ENCODE measurements at places on chromosomes 1 and 21.

DNA sequence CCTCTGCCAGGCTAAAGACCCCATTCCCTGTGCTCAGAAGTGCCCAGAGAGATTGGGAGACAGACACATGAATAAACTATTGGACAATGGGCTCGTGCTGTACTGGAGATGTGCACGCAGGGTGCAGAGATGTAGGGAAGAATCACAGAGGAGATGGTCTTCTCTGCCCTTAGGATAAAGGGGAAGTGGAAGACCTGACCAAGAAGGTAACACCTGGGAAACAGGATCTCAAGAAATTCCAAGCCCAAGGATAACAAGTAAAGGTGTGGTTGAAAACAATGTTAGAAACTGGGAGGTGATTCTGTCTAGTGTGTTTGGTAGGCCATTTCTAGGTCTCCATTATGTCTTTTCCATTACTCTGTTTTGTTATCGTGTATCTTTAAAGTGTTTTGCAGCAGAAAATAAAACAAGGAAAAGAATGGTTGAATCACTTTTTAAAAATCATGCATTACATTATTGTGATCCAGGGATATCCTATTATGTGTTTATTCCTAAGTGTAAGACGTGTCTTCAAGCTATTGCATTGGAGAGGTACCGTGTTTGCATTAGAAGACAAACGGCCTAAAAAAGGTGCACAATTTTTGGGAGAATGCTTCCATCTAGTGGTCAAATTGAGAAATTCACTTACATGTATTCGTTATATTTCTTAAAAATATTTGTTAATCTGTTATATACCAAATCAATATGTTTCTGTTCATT is 40.8 kb upstream of the KCTD3 start:
- H3K27ac ChIP-seq = no peak overlapping the region
- DNase-seq = peak; percentile 56
- H3K4me1 ChIP-seq = no peaks in the 10 kb centered on the region
- H3K4me3 ChIP-seq = no peak overlapping the region
- no peaks in the 10 kb centered on the region for H3K27me3 ChIP-seq

DNA sequence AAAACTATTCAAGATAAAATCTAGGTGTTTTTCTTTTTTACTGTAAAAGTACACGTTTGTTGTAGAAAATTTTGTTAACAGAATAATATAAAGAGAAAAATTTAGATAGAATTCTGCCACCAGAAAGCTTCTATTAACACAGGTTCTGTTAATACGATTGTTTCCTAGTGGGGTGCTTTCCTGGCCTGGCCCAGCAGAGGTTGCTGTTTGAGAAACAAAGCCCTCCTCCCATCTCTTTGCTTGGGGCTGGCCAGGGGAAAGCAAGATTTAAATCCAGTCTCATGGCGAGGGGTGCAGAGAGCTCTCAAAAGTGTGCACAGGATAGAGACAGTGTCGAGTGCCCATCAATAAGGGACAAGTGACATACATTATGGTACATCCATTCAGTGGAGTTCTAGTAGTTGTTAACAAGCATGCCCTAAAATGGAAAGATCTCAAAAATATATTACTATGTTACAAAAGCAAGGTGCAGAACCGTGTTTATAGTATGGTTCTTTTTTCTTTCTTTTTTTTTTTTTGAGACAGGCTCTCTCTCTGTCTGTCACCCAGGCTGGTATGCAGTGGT is 14.6 kb upstream of the ACBD3 start:
- no peaks in the 10 kb centered on the region for H3K4me1 ChIP-seq
- no peak for DNase-seq
- no peak overlapping the region for H3K4me3 ChIP-seq

GRCh38 chr21:34574601-34575529 is 40.0 kb downstream of the RCAN1 start:
- no peaks in the 10 kb centered on the region for H3K36me3 ChIP-seq
- no peak overlapping the region for H3K27ac ChIP-seq
- H3K4me1 ChIP-seq = no peaks in the 10 kb centered on the region
- no peak overlapping the region for H3K4me3 ChIP-seq
- no peaks in the 10 kb centered on the region for H3K27me3 ChIP-seq

- H3K27me3 ChIP-seq = no peaks in the 10 kb centered on the region
- peaks cover 19% of the 10 kb centered on the region for H3K4me1 ChIP-seq
- DNase-seq = no peak
- H3K27ac ChIP-seq = no peak overlapping the region
These were observed 57.8 kb downstream of the WNT9A start for GRCh38 chr1:227889863-227890405.

- DNase-seq = no peak
- H3K27ac ChIP-seq = no peak overlapping the region
- H3K4me1 ChIP-seq = peaks cover 18% of the 10 kb centered on the region
- H3K4me3 ChIP-seq = no peak overlapping the region
- H3K36me3 ChIP-seq = no peaks in the 10 kb centered on the region
These were observed 109.9 kb upstream of the IFFO2 start for GRCh38 chr1:19066248-19066873.

- H3K36me3 ChIP-seq = no peaks in the 10 kb centered on the region
- DNase-seq = no peak
- peaks cover 10% of the 10 kb centered on the region for H3K4me1 ChIP-seq
- H3K27ac ChIP-seq = no peak overlapping the region
These were observed 936 bp downstream of the PAQR6 start for GRCh38 chr1:156246781-156247459.

GRCh38 chr1:2587860-2588571 is 1.4 kb downstream of the PRXL2B start:
- no peaks in the 10 kb centered on the region for H3K27me3 ChIP-seq
- no peaks in the 10 kb centered on the region for H3K36me3 ChIP-seq
- H3K4me1 ChIP-seq = peaks cover 34% of the 10 kb centered on the region
- no peak for DNase-seq
- H3K27ac ChIP-seq = peak overlapping the region; percentile 87

GRCh38 chr21:24896735-24897124 is 710.6 kb downstream of the MRPL39 start:
- no peaks in the 10 kb centered on the region for H3K27me3 ChIP-seq
- H3K4me3 ChIP-seq = no peak overlapping the region
- no peak overlapping the region for H3K27ac ChIP-seq

GRCh38 chr21:33539616-33540015 is 2.3 kb downstream of the GART start:
- no peak for DNase-seq
- H3K27ac ChIP-seq = no peak overlapping the region
- no peak overlapping the region for H3K4me3 ChIP-seq
- no peaks in the 10 kb centered on the region for H3K27me3 ChIP-seq

- DNase-seq = no peak
- no peaks in the 10 kb centered on the region for H3K36me3 ChIP-seq
These were observed 51.7 kb upstream of the PALMD start for GRCh38 chr1:99594205-99594604.

DNA sequence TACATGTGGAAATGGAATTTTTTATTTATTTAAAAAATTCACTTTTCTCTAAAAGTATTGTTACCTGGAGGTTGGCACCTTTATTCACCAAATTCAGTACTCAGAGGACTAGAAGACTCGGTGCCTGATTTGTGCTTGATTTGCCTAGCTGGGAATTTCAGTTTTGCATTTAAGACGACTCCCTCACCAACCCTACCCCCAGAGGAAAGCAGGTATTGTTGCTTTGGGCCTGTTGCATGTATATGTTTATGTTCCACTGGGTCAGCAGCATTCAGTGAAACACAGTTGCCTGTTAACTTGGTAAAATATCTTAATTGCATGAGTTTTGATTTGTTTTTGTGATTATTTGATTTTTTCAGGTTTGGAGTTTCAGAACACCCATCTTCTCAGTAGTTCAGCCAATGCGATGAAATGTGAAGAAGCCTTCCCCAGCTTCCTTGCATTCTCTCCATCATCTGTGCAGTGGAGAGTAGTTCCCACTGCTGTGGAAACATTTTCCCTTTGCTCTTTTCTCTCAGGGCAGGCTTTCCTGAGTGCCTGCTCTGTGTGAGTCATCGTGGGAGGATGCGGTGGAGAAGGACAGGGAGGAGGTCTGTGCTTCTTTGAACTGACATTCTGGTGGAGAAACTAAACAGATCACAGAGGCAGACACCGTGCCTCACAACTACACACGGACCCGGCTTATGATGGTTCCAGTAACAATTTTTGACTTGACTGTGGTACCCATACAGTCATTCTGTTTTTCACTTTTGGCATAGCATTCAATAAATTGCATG is 6.4 kb downstream of the ADARB1 start:
- H3K36me3 ChIP-seq = no peaks in the 10 kb centered on the region
- no peak for DNase-seq
- no peaks in the 10 kb centered on the region for H3K27me3 ChIP-seq
- H3K27ac ChIP-seq = peak overlapping the region; percentile 72

- H3K36me3 ChIP-seq = no peaks in the 10 kb centered on the region
- no peaks in the 10 kb centered on the region for H3K27me3 ChIP-seq
- no peaks in the 10 kb centered on the region for H3K4me1 ChIP-seq
- H3K4me3 ChIP-seq = no peak overlapping the region
These were observed 359.2 kb downstream of the RRAGC start for GRCh38 chr1:38500352-38500751.

GRCh38 chr1:156703741-156704140 is 1.6 kb downstream of the CRABP2 start:
- H3K27ac ChIP-seq = no peak overlapping the region
- no peaks in the 10 kb centered on the region for H3K36me3 ChIP-seq
- H3K4me3 ChIP-seq = no peak overlapping the region

- H3K36me3 ChIP-seq = no peaks in the 10 kb centered on the region
- no peak overlapping the region for H3K4me3 ChIP-seq
- H3K4me1 ChIP-seq = no peaks in the 10 kb centered on the region
These were observed 26.4 kb downstream of the MEGF6 start for GRCh38 chr1:3584915-3585314.

DNA sequence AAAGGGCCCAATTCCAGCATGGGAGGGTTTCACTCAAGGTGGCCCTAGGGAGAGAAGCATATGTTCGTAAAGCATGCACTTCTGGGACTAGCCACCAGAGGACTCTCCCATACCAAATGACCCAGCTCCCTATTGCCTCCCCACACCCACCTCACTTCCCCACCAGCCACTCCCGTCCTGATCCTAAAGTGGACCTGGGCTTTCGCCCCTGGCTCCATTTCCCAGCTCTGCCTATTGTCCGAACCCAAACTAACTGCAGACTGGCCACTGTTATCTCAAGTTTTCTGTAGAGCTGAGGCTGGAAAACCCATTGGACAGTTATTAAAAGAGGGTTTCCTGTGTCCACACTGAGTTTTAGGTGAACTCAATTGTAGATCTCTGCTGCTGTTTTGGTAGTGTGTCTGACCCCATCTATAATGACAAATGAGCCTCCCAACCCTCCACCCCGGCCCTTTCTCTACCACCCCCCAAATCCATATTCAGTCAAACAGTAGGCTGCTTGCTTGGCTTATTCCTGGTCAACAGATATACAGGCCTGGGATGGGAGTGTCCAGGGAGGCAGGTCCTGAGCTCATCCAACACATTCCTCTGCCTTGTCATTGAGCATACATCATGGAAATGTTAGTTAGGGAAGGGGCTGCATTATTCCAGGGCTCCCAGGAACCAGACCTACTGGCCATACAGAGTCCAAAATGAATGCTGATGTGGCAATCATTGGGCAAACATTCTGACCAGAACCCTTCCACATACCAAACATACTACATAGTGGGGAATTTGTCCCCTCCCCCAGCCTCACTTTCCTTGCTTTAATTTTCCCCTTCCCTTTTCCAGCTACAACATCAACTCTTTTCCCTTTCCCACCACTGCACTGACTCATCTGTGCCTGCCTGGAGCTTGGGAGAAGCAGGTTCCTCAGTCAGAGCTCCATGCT is 59.2 kb downstream of the ABCA4 start:
- no peak overlapping the region for H3K27ac ChIP-seq
- H3K36me3 ChIP-seq = no peaks in the 10 kb centered on the region
- no peak for DNase-seq
- H3K4me3 ChIP-seq = no peak overlapping the region
- H3K27me3 ChIP-seq = no peaks in the 10 kb centered on the region
- H3K4me1 ChIP-seq = no peaks in the 10 kb centered on the region

GRCh38 chr1:41351262-41352151 is 9.7 kb upstream of the FOXO6 start:
- H3K4me3 ChIP-seq = no peak overlapping the region
- no peaks in the 10 kb centered on the region for H3K36me3 ChIP-seq
- no peaks in the 10 kb centered on the region for H3K27me3 ChIP-seq
- no peaks in the 10 kb centered on the region for H3K4me1 ChIP-seq
- no peak overlapping the region for H3K27ac ChIP-seq

- H3K27me3 ChIP-seq = no peaks in the 10 kb centered on the region
- no peak overlapping the region for H3K27ac ChIP-seq
- DNase-seq = no peak
- H3K36me3 ChIP-seq = no peaks in the 10 kb centered on the region
These were observed 2.5 kb upstream of the PKNOX1 start for GRCh38 chr21:42971897-42972275.

- H3K4me1 ChIP-seq = no peaks in the 10 kb centered on the region
- H3K27ac ChIP-seq = no peak overlapping the region
- no peak overlapping the region for H3K4me3 ChIP-seq
These were observed 11.1 kb downstream of the SELE start for GRCh38 chr1:169722779-169723178.

- no peaks in the 10 kb centered on the region for H3K4me1 ChIP-seq
- no peak overlapping the region for H3K4me3 ChIP-seq
- H3K27ac ChIP-seq = no peak overlapping the region
- H3K27me3 ChIP-seq = no peaks in the 10 kb centered on the region
These were observed 29.1 kb downstream of the STPG1 start for GRCh38 chr1:24384251-24385090.

DNA sequence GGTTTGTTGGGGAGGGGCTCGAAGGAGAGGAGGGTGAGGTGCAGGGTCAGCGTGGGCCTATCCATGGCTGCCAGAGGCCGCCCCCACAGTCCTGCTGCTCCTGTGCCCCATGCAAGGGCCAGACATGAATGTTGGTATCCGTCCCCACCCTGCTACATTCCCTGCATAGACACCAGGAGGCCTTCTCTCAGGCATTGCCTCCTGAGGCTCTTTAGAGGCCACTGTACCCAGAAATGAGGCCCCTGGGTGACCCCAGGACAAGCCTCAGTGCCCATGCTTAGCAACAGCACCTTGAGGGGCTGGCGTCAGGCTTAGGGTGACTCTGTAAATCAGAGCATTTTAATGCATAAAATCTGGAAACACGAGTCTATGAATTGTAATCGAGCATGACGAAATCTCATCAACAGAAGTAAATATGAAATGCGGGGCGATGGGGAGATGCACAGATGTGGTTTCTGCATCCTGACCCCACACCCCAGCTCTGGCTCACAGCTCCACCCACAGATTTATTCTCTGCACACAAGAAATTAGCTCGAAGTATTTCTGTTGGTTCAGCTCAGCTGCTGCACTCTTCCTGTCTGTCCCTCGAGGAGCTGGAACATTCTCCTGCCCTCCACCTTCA is 124.0 kb upstream of the CSF3R start:
- no peak for DNase-seq
- no peak overlapping the region for H3K4me3 ChIP-seq
- no peak overlapping the region for H3K27ac ChIP-seq
- H3K36me3 ChIP-seq = no peaks in the 10 kb centered on the region

GRCh38 chr21:30979054-30979453 is 59.2 kb downstream of the KRTAP19-8 start:
- no peak overlapping the region for H3K27ac ChIP-seq
- H3K27me3 ChIP-seq = no peaks in the 10 kb centered on the region
- H3K4me3 ChIP-seq = peak overlapping the region; percentile 10
- no peak for DNase-seq
